Stimulated activated CD8-positive, alpha-beta memory T cell treated with anti-CD3 and anti-CD28 coated beads, Interleukin-15, amount 100 ng/mL, for 48 hours (primary cell): ENCODE measurements at places on chromosomes 5 and 9.

GRCh38 chr5:150138551-150139265, 16.9 kb downstream of the PDGFRB start:
- DNase-seq, result no peak

DNA sequence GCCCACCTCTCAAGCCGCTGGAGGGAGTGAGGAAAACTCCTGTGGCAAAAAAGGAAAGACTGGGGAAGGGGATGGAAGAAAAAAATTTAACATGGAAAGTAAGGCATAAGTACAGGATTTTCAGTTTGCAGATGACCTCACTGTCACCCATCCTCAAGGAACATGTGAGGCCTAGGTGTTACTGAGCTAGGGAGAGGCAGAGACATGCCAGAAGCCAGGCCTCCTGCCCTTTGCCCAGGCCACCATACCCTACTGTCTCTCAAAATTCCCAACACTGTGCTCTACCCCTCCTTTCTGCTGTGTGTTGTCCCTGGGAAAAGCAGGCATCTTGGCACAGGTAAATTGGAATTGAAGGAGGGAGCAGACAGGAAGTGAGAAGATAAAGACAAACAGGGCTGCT, 4.4 kb upstream of the MGAT1 start:
- DNase-seq, result no peak

DNA sequence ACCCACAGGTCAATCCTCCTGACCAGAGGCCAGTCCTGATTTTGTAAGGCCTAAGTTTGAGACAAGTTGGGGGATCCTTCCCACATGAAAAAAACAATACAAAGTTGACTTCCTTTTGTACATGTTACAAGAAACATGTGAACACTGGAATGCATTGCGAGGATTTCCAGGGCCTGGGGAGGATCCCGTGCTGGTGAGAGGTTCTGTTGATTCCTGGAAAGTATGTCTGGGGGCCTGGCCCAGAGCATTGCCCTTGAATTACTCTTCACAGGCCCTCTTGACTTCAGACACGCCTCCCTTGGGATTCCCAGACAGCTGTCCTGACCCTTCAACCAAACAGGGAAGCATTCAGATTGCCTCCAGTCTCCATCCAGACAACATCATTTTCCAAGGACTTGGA, 234.2 kb upstream of the IRX2 start:
- no peak for DNase-seq

GRCh38 chr5:143511736-143512135, 108.2 kb upstream of the NR3C1 start:
- no peak for DNase-seq

GRCh38 chr9:135692410-135692809, 6.9 kb downstream of the SOHLH1 start:
- DNase-seq, result no peak

GRCh38 chr5:10246761-10247160, 2.9 kb downstream of the ATPSCKMT start:
- no peak for DNase-seq

DNA sequence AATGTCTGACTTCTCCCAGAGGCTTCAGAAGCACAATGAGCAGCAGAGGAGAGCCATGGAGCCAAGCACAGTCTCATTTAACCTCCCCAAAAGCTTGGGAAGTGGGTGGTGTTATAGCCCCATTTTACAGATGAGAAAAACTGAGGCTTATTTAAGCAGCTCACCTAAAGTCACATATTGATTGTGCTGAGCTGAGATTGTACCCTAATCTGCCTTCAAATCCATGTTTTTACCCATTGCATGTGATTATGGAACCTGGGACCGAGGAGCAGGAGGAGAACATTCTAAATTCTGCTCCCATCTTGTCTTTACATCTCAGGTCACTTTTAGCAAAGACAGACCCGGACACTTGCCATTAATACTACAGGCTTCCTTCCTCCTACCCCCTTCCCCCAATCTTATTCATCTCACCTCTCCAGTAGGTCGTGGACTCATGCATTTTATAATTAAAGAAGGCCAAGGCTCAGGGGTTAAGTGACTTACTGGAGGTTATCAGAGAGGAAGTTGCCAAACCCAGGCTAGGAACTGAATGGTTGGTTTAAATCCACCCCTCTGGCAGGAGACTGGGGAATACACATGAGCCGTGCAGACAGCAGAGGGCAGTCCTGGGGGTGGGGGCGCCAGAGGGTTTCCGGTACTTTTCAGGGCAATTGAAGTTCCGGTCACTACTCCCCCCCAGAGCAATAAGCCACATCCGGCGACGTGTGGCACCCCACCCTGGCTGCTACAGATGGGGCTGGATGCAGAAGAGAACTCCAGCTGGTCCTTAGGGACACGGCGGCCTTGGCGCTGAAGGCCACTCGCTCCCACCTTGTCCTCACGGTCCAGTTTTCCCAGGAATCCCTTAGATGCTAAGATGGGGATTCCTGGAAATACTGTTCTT, 51.0 kb upstream of the IL17B start:
- no peak for DNase-seq

DNA sequence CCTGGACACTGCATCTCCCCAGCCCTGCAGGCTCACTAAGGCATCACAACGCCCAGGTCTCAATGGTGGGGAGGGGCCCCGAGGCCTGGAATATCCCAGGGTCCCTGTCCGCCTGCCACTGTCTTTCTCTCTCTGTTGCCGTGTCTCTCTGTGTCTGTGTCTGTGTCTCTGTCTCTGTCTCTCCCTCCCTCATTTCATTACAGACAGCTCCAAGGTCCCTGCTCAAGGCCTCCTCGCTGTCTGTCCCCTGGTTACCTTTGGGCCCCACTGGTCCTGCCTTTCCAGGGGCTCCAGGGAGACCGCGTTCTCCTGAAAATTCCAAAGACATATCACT, 3.2 kb downstream of the FCN1 start:
- DNase-seq, result no peak

DNA sequence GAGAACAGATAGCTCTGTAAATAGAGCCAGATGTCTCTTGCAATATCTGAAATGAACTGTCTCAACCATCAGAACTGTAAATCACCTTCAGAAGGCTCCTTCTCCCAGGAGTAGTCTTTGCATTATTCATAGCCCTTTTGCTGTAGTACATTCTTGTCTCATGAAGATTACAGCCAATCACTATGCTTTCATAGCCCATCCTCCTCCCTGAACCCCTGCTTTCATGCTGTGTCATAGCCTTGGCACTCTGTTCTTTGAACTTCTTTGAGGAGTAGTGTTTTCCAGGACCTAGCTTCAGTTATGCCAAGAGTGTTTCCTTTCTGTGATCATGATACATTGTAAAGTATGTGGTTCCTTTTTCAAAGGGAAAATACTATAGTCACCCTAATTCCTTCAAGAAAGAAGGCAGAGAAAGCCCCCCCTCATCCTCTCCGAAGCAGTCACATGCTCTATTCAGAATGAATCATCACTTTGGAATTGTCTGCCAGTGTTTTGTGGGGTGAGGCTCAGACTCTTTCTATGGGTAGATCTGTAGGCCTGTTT, 61.1 kb downstream of the GRIA1 start:
- no peak for DNase-seq

GRCh38 chr5:89883967-89884366, 525.6 kb downstream of the CETN3 start:
- DNase-seq, result no peak

- DNase-seq, result no peak
These were observed 34.0 kb downstream of the CDK5RAP2 start for GRCh38 chr9:120545701-120546550.

DNA sequence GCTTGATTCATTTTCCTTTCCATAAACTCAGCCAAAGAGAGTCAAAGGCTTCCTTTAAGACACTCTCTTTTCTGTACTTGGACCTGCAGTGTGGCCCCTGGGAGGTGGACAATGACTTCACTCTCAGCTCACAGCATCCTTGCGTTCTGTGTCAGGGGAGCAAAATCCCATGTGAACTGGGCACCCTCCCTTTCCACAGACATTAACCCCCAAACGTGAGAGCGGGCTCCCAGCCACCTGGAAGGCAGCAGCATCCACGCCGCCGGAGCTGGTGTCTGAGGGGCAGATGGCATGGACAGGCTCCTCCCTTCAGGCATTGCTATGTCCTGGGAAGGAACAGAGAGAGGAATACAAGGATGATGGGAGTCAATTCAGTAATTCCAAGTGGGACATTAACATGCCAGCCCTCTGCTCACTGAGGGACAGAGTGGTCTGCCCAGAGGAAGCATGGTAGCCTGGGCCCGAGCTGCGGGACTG, 39.5 kb downstream of the TRIP13 start:
- DNase-seq, result no peak

GRCh38 chr9:75083188-75083970, 4.6 kb downstream of the NMRK1 start:
- DNase-seq, result peak; percentile 24

DNA sequence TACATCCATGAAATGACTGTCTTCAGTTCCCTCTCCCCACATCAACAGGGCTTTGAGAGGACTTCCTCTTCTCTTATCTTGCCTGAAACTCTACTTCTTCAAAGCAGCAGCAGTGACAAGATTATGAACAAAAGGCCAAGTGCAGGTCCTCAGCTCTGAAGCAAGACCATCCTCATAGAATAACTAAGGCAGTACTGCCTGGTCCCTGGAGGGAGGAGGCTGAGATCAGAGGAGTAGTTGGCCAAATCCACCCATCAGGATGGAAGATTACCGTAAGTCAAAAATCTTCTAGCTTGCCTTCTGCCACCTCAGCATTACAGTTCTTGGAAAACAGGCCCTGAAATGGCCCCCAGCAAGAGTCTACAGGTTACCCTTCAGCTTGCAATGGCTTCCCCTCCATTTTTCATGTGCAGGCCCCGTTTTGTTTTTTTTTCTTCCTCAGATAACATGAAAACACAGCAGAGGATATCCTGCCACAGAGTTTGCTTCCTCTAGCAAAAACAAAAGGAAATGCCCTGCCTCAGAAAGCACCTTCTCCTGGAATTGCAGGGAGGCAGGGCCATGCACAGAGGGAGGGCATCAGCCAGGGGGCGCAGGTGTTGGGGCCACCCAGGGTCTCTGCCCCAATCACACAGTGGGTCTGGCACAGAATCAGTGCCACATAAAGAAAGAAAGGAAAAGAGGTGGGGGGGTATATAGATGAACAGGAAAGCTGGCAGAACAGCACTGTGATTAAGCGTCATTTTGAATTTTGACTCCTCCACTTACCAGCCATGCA, 40.0 kb downstream of the KLHL3 start:
- no peak for DNase-seq

DNA sequence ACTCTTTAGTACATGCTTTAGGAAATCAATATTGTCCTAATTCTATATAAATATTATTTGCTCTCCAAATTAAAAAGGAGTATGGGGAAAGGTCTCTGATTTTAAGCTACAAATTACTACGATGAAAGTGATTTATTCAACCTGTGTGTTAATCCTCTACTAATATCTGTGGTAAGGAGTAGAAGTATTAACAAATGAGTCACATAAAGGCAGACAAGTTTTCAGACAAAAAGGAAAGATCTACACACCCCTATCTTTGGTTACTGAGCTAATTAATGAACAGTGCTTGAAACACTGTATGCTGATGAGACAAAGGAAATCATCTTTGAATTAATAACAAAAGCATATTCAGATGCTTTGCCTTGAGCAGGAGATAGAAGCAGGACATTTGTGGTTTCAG, 15.9 kb downstream of the LOX start:
- no peak for DNase-seq
